NCI-H510A treated with DMSO at 0.1 percent for 48 hours (cell line): ENCODE measurements at places on chromosomes 16 and 17.

DNA sequence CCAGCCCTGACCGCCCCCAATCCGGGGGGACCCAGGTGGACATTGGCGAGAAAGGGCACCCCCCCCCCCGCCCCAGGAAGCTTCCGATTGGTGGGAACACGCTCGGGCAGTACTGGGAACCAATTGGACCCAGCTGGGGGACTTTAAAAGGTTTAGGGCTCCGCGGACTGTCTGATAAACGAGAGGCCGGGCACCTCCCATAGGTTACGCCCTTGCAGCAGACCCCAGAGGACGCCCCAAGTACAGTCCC is 245 bp downstream of the TMEM256 start:
- peak; percentile 87 for DNase-seq

GRCh38 chr17:78013683-78014467 is 55.4 kb downstream of the TNRC6C start:
- DNase-seq = peak; percentile 81

GRCh38 chr16:28186752-28187151 is 25.0 kb downstream of the XPO6 start:
- DNase-seq = no peak

- DNase-seq = no peak
These were observed 65.8 kb downstream of the FTO start for GRCh38 chr16:53769787-53770186.

- DNase-seq = no peak
These were observed 32.2 kb downstream of the NAGPA start for GRCh38 chr16:5001571-5001970.

DNA sequence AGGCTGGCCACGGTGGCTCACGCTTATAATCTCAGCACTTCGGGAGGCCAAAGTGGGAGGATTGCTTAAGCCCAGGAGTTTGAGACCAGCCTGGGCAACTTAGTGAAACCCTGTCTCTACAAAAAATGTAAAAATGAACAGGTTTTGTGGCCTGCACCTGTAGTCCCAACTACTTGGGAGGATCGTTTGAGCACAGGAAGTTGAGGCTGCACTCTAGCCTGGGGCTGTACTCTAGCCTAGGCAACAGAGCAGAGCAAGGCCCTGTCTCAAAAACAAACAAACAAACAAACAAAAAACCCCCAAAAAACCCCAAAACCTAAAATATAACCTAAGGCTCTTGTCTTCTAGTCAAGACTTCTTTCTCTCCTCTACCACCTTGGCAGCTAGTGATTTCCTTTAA is 7.4 kb upstream of the HIGD1B start:
- DNase-seq = no peak

GRCh38 chr17:19502517-19502916 is 31.1 kb upstream of the SLC47A1 start:
- DNase-seq = no peak

- DNase-seq = peak; percentile 54
These were observed 464 bp upstream of the MRM1 start for GRCh38 chr17:36600936-36601302.

DNA sequence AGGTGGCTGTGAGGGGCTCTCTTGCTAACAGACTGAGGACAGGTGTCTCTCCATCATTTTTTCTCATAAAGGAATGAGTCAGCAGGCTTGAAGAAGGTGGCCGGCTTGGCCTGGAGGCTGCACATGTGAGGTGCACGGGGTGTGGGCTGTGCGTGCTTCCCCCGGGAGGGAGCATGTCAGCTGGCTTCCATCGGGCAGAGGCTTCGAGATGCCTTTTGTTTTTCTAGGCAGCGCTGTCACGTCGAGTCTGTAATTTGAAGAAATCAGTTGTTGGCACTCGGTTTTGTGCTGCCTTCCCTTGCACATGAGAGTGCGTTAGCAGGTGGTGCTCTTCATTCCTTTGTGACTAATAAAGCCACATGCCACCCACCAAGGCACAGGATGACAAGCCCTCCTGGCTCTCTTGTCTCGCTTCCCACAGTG is 89.7 kb downstream of the NPIPB11 start:
- DNase-seq = no peak

- DNase-seq = no peak
These were observed 46.3 kb downstream of the ZNF18 start for GRCh38 chr17:11950771-11951519.

GRCh38 chr16:56532714-56533113 is 12.9 kb upstream of the BBS2 start:
- DNase-seq = no peak

- no peak for DNase-seq
These were observed 18.3 kb downstream of the TBC1D16 start for GRCh38 chr17:80017226-80018010.

- DNase-seq = no peak
These were observed 10.3 kb upstream of the HAPSTR1 start for GRCh38 chr16:9081158-9081557.

- DNase-seq = no peak
These were observed 1.4 kb downstream of the PRSS8 start for GRCh38 chr16:31134091-31134571.

DNA sequence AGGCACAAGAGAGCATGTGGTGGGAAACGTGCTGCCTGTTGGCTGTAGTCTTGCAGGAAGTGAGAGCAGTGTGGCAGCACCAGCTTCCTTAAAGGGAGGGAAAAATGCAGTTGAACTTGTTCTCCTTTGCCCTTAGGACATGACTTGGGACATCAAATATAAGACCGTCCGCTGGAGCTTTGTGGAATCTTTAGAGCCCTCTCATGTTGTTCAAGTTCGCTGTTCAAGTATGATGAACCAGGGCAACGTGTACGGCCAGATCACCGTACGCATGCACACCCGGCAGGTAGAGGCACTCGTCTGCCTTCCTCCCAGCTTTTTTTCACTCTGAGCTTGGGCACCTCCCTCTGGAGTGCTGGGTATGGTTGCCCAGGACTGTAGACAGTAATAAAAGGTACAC is 23.3 kb downstream of the GPR179 start:
- no peak for DNase-seq

GRCh38 chr17:8140065-8141029 is 11.9 kb downstream of the PER1 start:
- no peak for DNase-seq

DNA sequence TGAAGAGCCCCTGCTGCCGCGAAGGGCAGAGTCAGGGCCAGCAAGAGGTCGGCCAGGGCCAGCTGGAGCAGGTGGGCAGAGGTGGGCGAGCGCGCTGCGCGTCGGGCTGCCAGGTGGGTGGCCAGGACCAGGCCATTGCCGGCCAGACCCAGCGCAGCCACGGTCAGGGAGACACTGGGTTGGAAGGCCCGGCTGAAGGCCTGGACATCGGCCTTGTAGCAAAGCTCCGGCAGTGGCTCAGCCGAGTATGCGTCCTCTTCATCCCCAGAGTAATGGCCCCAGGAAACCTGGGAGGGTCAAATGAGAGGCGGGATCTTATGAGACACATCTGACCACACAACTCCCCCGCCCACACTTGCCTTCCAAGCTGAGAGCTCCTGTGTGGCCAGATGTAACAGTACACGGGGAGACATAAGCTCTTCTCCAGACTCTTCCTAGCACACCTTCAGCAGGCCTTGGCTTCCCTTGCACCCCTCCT is 1.3 kb downstream of the CCR10 start:
- peak; percentile 77 for DNase-seq

DNA sequence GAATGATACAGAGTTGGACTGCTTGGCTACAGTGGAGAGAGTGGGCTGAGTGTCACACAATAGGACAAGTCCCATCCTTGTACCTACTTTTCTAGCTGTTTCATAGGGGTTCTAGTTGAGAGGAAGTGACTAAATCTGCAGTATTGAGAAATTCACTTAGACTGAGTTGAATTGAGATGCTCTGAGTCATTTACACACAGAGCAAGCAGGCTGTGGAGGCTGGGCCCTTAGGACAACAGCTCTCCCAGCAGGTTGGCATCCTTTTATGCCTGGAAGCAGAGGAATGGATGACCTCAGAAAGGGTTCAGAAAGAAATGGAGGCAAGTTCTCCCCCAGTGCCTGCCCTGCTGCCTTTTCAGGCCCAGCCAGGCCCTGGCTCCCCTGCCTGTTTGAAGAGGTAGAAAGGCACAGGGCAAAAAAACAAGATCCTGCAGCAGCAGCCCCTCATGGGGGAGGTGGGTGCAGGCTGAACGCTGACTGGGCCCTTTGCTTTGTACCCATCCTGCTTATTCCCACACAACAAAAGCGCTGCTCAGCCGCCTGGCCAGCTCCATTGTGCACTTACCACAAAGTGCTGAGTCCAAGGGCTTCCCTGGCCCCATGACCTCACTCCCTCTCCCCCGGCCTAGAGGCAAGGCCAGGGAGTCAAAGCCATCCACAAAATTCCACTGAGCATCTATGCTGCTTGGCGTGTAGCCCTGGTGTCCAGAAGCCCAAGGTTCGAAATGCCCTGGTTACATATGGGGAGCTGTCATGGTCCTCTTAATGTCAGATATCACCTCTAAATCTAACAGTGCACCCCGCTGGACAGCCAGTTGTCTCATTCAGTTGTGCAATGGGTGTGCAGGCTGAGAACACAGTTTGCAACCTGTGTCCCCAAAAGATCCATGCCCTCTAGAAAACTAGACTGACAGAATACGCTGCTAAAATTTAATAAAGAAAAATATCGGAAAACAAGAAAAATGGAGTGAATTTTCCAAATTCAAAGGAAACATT is 5.4 kb upstream of the CRYBA1 start:
- DNase-seq = no peak

- DNase-seq = no peak
These were observed 17.0 kb downstream of the FOXF1 start for GRCh38 chr16:86527366-86527765.
